AG09309 (cell line): ENCODE measurements at places on chromosomes 4 and X.

GRCh38 chrX:80846247-80846646 lies 36.6 kb upstream of the BRWD3 start:
- DNase-seq = no peak

DNA sequence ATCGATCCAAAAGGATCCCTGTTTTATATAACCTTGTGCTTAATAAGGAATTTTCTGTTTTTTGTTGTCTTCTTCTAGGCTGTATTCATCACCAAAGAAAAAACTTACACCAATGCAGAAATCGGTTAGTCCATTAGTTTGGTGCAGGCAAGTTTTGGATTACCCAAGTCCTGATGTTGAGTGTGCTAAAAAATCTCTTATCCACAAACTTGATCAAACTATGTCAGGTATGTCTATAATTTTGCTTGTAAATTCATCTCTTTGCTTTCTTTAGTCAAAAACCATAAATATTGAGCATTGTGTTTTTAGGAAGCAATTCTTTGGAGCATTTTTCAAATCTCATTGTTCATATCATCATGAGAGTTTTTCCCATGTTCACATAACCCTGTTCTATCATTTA lies 28.4 kb downstream of the SLAIN2 start:
- no peak for DNase-seq

- peak; percentile 37 for DNase-seq
These were observed 67.1 kb downstream of the PGRMC2 start for GRCh38 chr4:128220286-128221235.

DNA sequence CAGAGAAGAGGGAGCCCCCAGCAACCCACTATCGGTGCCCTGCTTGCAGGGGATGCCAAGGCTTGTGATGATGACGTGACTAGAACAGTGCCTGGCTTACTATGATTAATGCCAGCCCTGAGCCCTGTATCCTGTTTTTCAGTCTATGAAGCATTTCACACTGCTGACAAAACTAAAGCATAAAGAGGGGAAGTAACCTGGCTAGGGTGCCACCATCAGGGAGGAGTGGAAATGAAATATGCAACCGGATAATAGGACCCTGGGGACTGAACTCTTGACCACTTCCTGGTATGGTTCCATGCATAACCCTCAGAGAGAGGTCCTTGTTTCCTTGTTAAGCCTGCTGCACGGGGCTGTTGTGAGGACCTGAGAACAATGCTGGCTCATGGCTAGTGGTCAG lies 50.3 kb downstream of the MED28 start:
- DNase-seq = no peak

DNA sequence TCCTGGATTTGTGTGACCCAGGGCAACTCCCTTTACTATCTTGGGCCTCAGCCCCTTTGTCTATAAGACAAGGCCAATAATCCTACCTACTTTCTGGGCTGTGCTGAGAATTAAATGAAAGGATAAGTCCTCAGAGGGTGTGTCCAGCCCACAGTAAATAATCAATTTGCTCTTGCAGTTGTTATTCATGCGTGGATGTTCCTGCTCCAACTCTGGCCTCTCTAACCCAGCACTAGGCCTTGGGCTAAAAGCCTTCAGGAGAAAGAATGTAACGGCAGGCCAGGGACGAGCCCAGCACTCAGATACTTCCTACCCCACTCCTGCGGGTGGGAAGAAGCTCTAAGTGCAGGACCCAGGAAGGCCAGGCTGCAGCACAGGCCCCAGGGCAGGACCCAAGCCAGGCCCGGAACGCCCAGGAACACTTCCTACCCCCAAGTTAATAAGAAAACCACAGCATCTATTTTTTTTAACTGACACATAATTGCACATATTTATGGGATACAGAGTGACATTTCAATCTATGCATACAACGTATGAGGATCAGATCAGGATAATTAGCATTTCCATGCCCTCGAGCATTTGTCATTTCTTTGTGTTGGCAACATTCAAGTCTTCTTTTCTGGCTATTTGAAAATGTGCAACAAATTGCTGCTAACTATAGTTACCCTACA lies 179.6 kb upstream of the RBPJ start:
- no peak for DNase-seq

DNA sequence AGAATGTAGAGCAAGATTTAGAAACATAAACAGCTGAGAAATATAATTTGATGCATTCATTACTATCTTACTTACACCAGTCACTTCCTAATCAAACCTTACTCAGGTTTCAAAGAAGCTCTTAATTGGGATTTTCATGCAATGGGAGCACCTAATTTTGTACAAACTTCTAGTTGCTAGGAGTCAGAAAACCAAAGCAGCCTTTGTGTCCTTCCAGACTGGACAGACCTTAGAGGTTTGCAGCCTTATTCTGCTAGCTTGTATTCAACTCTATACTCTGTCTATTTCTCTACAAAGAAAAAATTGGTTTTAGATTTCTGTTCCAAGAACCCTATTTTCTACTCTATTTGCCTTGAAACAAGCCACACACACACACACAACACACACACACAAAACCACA lies 19.4 kb downstream of the GABRA2 start:
- no peak for DNase-seq

GRCh38 chrX:44105228-44105913 lies 132.2 kb upstream of the NDP start:
- DNase-seq = no peak

GRCh38 chrX:118669435-118669834 lies 58.0 kb upstream of the IL13RA1 start:
- no peak for DNase-seq

DNA sequence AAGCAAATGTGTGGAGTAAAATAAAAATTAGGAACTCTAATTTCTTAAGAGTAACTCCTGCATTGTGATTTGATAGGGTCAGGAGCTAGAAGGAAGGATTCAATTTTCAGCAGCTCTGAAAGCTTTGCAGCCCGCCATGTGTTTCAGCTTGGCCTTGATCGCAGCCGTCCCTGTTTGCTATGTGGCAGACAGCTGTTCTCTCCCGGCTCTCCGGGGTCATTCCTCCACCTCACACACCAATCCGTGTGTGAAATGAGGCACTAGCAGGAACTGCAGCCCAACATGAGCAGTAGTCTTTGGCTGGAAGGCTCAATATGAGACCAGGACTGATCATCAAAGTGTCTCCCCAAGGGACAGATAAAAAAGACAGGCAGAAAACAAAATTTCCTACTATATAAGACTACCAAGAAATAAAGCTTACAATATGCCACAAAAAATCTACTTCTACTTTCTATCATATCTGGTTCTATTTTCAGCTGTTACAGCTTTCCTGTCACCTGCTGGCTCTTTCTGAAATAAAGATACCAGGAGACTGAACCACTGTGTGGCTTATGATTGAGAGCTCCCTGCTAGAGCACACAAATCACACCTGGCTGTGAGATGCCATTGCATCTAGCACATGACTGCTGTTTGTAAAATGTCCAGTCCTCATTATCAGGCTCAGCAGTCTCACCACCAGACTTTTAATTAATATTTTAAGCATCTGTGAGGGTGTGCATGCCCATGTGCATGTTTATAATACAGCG lies 44.1 kb upstream of the SEC24B start:
- no peak for DNase-seq

DNA sequence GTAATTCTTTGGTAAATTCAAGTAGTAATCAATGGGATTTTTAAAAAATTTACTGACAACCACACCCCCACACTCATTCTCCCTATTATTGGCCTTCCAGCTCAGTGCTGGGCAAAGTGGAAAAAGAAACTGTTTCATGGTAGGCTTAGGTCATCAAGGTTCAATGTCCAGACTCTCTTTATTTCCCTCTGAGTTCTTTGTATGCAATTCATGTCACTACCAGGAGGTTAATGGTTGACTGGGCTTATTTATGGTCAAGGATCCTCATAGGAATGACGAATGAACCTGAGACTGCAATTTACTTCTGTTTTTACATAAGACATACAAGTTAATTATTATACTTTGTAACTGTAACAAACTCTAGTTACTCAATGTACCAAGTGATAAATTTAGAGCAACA lies 403.2 kb downstream of the KLHL13 start:
- DNase-seq = no peak

- no peak for DNase-seq
These were observed at the start of gene TASL for GRCh38 chrX:30577362-30577991. Gene TASL (minus strand): TSS chrX:30577766. CDS start chrX:30560355, 17,411 bp downstream.

- no peak for DNase-seq
These were observed 53.2 kb downstream of the ADRA2C start for GRCh38 chr4:3819210-3819919.

DNA sequence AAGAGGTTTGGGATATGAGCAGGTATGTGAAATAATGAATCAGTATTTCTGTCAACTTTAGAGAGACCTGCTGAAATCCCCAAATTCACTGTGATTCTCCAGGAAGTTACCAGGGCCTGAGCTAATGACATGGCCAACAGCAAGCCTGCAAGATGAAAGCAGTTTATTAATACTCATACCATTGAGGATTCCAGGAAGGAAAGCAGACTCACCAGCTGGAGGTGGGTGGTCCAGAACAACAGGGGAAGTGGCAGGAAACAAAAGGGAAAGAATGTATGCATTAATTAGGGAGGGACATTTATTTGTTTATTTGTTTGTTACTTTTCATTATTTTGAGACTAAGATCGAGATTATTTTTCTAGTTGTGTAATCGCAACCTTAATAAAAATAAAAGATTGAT lies 196.6 kb upstream of the AGA start:
- DNase-seq = no peak

GRCh38 chr4:1983053-1983845 lies 25.5 kb downstream of the NELFA start:
- DNase-seq = no peak

DNA sequence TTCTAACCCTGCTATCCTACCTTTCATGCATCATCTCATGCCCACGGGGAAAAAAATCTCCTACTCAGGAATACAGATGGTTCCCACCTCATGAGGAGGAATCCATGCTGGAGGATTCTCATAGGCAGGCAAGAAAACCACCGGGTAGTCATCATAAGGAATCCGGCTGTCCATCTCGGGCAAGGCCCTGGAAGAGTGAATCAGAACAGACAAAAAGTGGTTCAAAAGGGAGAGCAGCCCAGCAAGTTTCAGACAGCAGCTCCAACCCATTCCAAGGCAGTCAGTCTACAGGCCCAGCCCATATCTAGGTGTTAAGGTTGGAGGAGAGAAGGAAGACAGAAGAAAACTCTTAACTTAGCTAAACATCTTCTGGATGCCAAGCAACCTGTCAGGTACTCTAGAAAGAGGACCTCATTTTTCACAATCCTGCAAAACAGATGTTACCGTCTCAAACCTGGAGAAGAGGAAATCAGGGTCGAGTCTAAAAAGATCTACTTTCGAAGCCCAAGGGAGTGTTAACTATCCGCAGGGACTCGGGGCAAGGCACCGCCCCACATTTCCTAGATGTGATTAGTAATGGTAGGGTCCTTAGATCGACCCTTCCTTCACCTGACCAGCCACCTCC lies 447 bp downstream of the PDZD11 start:
- DNase-seq = no peak

DNA sequence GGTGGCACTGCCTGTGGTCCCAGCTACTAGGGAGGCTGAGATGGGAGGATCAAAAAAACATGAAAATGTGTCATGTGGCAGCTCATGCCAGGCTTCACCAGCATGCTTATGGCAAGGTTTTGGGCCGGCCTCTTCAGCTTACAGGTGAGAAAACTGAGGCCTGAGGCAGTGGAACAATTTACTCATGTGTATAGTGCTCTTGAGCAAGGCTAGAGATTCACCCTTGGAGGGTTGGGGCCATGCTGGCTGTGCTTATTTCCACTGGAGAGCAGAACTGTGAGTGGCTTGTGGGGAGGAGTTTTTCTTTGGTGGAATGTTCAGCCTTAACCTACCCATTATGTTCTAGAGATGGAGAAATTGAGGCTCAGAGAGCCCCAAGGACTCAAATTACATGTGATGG lies 31.8 kb downstream of the NSD2 start:
- DNase-seq = no peak

- no peak for DNase-seq
These were observed 81.2 kb upstream of the GPM6B start for GRCh38 chrX:13898083-13898482.

DNA sequence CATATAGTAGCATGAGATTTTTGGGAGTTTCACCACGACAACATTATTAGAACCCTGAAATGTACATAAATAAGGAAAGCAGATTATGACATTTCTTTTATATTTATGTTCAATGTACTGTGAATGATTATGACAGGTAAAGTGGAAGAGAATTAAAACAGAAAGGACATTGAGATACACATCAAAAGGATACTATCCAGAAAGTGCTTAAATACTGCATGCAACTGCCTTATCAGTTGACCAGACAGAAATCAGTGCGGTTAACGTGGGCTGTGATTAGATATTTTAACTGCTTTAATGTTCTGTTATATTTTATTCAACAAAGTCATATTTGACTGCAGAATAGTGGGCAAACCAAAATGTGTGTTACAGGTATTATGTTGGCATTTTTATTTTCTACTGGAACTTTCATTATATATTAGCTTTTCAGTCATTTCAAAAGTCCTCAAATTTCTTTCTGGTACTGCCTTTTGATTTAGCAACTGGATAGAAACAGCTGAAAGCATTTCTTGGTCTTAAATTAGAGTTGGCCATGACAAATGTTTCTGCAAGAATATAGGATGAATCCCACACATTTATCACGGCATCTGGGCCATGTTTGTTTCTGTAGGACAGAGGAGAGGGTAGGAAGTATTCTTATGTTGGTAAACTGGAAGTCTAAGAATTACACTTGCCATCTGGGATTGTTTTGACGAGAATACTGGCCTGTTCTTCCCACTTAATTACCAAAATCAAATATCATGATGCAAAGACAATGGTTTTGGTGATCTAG lies 255.2 kb downstream of the SLC39A8 start:
- DNase-seq = no peak

DNA sequence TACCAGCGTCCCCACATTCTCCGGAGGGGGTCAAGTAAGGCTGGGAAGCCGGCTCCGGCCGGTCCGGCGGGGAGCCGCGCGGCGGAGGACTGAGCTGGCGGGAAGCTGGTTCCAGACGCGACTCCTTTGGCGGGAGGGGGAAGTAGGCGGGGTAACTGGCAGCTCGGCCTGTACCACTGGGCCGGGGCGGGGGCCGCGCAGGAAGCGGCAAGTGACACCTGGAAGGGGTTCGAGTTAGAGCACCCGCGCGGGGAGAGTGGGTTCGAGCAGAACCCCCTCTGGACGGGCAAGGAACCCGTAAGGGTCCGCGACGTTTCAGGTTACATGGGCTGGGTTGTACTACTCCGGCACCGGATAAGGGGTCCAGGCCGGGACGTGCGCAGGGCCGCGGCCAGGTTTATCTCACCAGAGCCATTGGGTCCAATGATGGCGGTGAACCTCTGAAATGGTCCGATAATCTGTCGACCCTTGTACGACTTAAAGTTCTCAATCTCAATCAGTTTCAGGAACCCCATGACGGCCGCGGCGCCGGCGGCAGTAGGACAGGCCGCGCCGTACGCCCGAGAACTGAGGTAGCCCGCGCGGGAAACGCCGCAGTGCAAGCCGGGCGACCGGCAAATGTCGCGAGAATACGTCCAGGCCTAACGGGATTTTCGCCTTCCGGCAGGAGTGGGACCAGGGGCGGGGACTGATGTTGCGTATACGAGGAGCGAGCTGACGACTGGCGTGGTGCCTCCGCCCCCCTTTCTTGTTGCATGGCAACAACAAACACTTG lies at the start of gene SMC1A:
TSS of gene SMC1A (minus strand) at position 569 of the 775 bp plus-strand sequence. CDS start at position 515, 54 bp downstream.
- DNase-seq = peak; percentile 92

GRCh38 chrX:130013661-130014060 lies 31.2 kb downstream of the BCORL1 start:
- no peak for DNase-seq
